Epithelial cell of esophagus (primary cell): ENCODE measurements at places on chromosomes 6 and 20.

- no peak for DNase-seq
These were observed 6.0 kb upstream of the RAB44 start for GRCh38 chr6:36691612-36692011.

DNA sequence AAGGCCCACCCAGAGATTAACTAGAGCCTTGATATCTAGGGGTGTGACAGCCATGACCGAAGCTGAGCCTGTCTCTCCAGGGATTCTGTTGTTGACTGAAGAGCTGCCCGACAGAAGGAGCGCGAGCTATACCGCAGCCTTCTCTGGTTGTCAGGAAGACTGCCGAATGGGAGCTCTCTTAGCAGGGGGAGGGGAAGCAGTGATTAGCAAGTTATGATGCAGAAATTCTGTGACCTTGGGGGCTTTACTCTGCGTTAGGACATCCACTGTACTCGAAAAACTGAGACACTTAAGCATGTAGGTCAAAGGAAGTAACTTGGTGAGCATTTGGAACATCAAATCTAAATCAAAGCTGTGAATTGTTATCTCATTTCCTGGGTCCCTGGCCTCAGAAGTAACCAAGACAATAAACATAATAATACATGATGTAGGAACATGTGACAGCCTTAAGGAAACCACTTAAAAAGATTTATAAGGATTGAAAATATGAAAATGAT lies 84.7 kb downstream of the MAP3K4 start:
- no peak for DNase-seq

DNA sequence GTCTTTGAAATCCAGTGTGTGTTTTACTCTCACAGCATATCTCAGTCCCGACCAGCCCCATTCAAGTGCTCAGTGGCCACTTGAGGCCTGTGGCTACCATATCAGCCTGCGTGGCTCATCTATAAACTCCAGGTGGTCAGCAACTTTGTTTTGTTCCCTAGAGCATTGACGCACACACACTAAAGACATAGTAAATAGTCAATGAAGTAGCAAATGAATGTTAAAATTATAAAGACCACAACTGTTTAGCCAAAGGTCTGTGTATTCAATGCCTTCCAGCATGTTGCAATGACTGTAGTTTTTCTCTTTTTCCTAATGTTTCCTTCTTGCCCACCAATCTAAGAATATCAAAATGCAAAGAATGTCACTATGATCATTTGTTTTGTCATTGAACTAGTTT lies 238.2 kb upstream of the ZNF217 start:
- no peak for DNase-seq

DNA sequence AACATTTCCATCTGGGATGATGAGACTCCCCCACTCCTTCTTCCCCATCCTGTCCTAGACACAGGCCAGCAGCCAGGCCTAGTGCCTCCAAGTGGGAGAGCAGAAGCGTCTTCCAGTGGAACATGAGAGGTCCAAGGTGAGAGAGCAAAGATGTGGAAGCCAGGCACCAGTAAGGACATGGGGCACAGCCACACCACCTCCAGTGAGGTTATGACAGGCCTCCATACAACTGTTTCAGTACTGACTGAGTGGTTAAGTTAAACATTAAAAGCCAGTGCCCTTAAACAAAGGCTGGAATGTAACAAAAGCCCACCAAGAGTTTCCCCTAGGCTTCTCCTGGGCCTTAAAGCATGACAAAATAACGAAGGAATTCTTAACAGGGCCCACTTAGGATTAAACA lies 5.3 kb downstream of the ZBTB24 start:
- DNase-seq, result no peak
